ENCODE measurements at places on chromosomes 7 and 10.

- no peak for DNase-seq
Measured at GRCh38 chr7:99369767-99370391, 4.7 kb upstream of the ARPC1B start.

- no peak for DNase-seq
Measured at GRCh38 chr10:118148247-118148646, 101.5 kb upstream of the RAB11FIP2 start.

- peak; percentile 9 for DNase-seq
Measured at GRCh38 chr10:71735709-71736569, 16.4 kb upstream of the C10orf105 start.

DNA sequence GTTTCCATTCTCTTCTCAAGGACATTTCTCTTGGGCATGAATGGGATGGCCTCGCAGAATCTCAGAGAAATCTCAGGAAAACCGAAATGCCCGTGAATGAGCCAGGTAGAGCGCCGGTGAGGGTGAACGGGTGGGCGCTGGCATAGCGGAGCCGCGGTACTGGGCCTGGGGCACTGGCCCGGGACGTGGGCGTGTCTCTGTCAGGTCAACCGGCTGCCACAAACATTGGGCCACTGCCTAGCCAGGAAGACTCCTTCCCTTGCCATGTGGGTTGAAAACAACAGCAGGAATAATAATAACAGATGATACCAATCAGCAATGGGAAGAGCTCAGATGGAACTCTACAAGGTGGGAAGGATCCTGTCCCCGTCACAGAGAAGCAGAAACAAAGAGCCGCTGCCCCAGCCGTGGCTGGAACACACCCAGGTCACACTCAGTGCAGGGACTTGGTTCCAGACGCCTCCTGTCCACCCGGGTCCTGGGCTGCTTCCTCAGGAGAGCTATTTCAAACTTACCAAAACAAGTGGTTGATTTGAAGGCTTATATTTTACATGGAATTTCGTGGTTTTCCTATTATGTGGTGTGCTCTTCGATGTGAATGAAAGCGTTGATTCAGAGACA lies 51.1 kb upstream of the EBF3 start:
- no peak for DNase-seq

- no peak for DNase-seq
Measured at GRCh38 chr7:137757146-137757925, 89.4 kb downstream of the DGKI start.

GRCh38 chr10:17200001-17200911 lies 1.2 kb downstream of the TRDMT1 start:
- DNase-seq = no peak

DNA sequence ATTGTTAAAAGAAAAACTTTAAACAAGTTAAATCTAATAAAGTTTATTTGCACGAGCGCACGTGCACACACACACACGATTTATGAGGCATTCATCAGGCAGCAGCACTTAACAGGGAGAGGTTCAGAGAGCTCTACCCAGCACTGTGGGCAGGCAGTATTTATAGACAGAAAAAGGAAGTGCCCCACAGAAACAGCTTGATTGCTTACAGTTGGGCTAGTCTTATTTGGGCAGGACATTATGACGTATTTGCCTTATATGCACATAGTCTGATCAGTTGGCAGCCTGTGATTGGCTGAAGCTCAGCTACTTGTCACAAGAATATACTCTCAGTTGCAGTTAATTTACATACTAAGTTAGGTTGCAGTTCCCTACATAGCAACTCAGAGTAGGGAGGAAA lies 1.2 kb upstream of the SDHAF3 start:
- DNase-seq = no peak

GRCh38 chr7:49150486-49150885 lies 226.1 kb downstream of the CDC14C start:
- no peak for DNase-seq

GRCh38 chr7:8254667-8255066 lies 7.3 kb downstream of the ICA1 start:
- DNase-seq = peak; percentile 65

DNA sequence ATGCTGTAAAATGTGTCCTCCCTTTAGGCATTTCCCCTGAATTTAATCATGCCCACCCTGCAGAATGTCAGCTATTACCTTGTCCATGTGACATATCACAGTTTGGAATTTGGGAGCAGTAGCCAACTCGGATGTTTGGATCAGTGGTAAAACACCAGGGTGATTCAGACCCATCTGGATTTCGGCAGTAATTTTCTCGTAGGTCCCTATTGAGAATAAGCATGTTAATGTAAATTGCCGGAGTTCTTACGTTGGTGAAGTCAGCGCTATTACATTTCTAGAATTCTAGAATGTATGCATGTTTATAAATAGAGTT lies 44.1 kb downstream of the HGF start:
- DNase-seq = no peak

DNA sequence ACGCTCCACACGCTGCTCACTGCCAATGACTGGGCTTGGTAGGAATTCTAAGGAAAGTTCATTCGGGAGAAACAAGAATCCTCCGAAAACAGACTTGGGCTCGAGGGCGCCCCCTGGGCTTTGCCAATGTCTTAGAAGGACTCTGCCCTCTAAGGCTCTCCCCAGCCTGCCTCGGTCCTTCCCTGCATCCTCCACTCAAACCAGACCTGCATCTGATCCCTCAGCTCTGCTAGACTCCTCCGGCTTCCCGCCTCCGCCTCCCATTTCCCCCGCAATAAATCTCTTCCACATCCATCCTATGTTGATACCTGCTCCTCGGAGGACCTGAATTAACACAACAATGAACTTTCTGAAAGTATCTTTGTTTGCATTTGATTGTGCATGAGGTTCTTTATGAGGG lies 177.6 kb downstream of the PLPP4 start:
- DNase-seq = no peak

GRCh38 chr10:103463499-103463898 lies 4.8 kb upstream of the CALHM1 start:
- DNase-seq = no peak

DNA sequence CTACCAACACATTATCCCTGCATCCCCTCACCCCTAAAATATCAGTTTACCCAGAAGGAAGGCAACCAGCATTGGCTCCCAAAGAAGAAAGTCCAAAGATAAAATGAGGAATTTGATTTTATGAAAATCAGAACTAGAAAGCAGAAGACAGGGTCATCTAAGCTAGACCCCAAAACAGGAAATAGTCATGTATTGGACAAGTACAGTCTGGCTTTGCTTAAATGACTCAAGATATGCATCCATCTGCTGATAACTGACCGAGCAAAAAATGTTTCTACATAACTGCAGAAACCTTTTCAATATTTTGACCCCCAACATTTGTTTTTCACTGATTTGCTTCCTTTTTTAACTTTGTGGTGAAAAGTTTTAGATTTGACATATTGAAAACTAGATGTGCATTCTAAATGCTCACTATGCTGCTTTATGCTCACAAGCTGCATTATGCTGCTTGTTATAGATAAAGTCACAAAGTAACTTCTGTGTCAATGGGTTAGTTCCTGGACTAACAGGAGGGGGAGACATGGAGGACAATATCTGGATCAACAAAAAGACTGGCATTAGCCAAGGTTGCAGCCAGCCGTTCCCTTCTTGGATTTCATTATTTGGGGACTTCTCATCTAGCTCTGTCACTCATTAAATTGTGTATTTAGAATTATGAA lies 227.0 kb downstream of the INHBA start:
- no peak for DNase-seq

DNA sequence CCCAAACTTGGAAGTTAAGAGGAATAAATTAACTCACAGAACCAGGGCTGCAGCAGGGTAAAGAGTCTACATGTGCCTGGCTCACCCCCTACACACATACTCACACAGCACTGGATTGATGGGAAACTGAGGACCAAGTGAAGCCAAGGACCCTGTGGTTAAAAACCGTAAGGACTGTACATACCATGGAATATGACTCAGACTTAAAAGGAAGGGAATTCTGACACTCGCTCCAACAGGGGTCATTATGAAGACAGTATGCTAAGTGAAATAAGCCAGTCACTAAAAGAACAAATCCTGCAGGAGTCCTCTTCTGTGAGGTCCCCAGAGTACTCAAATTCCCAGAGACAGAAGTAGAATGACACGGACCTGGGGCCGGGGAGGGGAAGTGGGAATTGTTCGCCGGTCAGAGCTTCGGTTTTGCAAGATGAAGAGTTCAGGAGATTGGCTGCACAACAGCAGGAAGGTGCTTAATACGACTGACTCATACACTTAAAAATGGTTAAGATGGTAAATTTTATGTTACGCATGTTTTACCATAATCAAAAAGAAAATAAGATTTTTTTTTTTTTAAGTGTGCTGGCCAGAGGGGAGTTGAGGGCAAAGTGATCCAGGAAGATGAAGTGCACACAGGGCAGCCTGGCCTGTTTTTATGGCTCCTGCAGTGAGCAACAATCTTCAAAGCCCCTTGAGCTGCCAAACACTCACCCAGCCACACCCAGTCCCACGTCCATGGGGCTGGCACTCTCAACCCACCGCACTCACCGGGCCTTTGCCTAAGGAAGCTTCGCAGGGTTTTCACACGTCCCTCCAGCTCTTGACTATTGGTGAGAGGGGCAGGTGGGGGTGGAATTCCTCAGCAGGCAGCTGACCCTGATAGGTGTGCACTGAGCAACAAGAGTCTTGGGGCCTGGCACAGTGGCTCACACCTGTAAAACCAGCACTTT lies 26.4 kb downstream of the DRGX start:
- no peak for DNase-seq

GRCh38 chr7:149778696-149779501 lies 5.5 kb upstream of the ZNF467 start:
- no peak for DNase-seq

GRCh38 chr7:85608804-85609203 lies 421.9 kb upstream of the SEMA3D start:
- no peak for DNase-seq

- no peak for DNase-seq
Measured at GRCh38 chr7:106569500-106569929, 91.4 kb downstream of the CCDC71L start.

- no peak for DNase-seq
Measured at GRCh38 chr7:133053321-133053891, 28.5 kb downstream of the CHCHD3 start.

GRCh38 chr10:17744341-17744861 lies 7.6 kb upstream of the TMEM236 start:
- DNase-seq = no peak

GRCh38 chr7:55120501-55121198 lies 101.8 kb downstream of the EGFR start:
- DNase-seq = peak; percentile 64

DNA sequence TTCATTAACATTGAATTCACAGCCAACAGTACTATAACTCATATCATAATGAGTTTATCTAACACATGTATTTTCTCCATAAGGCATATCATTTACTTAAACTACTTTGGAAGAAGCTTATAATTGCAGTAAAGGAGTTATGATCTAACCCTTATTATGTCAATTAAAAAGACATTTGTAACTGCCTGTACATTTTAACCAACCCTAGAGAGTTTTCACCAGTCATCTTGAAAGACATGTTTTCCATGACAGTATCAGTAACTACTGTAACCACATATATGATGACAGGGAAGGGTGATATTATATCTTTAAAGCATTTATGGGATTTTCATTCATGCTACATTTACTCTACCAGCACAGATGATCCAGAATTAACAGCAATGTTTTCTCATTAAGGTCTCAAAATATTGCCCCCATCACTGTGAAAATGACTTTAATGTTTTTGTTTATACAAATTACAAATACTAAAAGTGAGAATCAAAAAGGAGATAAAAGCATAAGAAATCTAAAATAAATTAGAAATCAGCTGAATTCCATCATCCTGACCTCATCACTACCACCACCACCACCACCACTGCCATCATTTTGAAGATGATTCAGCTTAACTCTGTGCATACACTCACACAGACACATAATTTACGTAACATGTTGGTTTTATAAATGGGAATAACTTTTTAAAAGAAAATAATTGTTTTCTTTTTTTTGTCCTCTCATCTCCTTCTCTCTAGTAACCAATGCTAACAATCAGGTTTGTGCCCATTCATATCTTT lies 53.6 kb downstream of the MKLN1 start:
- DNase-seq = no peak

GRCh38 chr7:143487566-143487965 lies 9.9 kb downstream of the TAS2R41 start:
- DNase-seq = peak; percentile 11

DNA sequence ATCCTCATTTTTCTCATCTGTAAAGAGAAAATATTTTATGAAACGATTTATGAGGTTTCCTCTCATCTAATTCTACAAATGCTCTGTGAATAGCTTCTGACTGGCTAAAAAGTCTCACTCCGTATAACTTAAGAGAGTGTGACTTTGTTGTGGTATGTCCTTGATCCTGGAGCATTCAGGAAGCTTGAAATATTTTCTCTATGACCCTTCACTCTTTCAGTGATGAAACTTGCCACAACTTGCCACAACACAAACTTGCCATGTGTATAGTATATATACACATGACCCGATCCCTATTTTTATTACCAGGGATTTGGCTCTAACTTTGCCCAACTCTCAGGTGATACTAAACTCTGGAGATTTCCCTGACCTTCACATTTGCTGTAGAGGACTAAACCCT lies 74.1 kb downstream of the TES start:
- DNase-seq = no peak

DNA sequence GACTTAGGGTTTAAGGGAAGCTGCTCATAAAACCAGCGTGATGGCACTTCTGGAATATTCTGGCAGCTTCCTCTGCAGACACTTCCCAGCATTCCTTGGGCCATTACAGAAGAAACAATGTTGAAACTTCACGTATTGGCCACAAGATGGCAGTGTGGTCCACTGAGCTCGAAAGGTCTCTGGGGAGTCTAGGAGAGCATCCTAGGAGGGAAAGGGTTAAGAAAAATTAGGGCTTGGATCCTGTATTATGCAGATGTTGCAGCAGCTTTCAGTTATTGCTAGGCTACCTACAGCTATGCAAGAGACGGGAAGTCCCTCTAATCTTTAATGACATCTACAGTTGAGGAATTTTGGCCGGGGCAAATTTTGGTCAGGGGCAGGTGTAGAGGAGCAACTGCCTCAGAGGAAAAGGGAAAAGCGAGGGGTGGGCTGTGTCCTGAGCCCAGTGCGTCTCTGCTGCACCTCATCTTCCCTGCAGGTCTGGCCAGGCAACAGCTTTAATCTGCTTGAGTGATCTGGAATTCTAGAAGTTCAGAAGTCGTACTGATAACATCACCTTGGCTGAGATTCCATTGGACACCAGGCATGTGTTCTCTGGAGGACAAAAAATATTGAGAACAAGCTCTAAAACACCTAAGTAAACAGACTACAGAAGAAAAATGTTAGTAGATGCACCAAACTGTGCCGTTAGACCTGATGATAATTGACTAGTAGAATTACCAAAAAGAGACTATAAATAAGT lies 220.8 kb upstream of the PRSS58 start:
- no peak for DNase-seq
